ENCODE measurements at places on chromosomes 12 and 14.

DNA sequence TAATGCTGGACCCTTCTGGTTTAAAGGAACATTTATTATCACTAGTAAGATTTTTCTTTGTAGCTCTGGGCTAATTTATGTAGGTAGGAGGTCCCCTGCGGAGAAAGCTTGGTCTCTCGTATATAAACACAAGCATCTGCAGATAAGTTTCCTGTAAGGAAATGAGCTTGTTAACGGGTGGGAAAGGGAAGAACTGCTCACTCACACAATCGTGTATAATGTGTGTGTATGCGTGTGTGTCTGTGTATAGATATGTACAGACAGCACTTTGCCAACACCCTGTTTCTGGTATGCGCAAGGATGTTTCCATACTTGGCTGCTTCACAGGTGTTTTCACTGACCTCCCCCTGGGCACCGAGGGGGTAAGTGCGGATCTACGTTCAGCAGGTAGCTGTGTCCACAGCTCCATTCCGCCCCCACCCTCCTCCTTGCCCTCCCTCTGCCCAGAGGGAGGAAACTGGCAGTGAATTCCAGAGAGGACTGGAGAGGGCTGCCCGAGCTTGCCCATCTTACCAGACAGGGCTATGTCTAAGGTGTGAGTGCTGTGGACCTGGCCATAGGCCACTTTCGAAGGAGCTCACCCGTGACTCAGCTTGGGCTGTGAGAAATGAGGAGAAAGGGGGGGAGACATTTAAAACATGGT, 65.2 kb downstream of the NINJ2 start:
- DNase-seq: no peak

DNA sequence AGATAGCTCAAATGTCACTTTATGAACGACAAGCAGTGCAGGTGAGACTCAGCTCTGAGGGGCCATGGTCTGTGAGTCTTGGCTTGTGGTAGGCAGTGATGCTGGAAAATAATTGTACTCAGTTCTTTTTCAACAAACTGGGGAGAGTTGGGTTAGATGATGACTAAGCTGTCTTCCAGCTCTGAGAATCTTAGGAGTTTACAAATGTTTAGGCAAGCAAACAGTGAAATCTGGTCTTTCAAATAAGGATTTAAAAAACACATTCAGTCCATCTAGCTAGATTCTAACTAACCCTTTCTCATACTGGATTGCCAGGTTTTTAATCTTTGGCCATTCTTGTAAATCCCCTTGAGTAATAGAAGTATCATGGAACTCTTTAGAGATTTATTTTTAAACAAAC, 3.4 kb downstream of the PHC1 start:
- DNase-seq: no peak

DNA sequence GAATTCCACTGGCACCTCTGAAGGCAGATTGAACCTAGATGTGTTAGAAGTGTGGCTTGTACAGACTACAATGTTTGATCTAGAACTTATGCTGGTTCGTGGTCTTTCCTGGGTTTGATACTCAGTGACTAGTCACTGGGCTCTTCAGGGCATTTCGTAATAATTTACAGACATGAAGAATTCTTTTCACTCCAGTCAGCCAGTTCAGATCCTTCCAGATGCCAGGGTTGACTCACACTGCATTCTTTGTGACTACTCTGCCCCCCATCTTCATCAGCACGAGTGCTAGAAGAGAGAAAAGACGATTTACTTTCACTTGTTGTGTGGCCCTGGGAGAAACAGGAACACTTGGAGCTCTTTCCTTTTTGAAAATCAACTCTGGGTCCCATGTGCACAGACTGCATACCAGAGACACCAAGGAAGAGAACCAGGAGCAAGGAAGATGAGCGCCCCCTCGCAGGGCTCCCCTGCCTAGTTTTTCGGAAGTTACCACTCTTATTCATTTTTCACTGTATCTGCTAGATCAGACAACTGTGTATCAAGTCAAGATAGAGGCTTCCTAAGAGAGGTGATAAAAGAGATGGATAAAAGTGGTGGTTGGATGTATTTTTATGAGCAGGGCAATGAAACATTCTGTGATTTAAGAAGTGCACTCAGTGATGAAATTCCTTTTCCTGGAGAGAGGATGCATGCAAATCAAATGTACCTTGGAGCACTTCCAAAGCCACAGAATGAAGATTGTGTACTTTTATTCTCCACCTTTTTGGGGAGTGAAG, 33.5 kb upstream of the EVL start:
- DNase-seq: no peak

DNA sequence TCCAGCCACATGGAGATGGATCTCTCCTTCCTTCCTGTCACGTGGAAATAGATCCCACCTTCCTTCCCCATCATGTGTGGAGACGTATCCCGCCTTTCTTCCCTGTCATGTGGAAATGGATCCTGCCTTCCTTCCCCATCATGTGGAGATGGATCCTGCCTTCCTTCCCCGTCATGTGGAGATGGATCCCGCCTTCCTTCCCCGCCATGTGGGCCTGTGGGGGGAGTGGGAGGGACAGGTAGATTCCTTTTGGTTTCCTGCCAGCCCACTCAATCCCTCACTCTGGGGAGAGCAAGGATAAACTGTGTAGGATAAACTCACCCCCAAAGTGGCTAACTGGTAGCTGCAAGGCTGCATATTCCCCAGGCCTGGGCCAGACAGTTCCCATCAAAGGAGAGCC, 31.7 kb upstream of the TDRD9 start:
- DNase-seq: no peak

DNA sequence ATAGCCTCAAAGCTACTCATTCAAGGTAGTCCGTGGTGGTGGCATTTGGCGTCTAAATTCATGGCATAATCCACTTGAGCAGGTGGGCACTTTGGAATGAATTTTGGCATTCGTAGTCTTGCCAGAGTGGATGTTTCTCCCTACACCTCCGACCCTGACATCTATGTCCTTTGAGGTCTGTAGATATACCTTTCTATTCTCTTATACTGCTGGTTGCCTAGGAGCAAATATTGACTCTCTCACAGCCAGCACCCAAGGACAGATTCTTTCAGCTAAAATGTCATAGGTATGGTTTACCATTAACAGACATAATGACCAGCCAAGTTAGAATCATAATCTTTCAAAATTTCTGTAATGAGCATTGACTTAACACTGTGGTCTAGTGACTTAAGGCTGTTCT, 47.4 kb upstream of the FLRT2 start:
- DNase-seq: no peak

DNA sequence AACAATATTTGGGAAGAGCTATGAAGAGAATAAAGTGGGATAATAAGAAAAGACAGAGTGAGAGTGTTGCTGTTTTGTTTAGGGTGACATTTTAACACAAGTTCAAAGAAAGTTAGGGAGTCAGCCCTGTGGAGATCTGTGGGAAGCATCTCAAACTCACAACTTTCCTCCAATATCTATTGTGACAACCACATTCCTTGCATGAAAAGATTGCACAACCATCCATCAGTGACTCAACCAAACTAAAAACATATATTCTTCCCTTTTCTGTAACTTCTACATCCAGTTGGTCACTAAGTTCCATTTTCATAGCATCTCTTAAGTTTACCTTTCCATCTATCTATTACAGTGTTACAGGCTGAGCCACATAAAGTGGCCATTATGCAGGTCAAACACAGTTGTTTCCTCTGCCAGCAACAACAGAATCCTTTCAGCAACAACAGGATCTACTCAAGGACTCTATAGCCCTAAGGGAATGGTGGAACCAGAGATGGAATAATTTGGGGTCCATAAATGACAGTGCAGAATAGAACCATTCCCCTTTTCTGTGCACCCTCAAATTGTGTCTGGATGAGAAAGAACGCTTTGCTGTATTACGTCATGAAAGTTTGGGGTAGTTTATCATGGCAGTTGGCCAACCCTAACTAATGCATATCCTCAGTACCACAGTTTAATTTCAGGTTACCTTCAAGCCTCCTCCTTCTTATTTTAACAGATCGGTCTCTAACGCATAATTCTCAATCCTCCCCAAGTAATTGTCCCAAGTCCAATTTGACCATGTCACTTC, 118.8 kb downstream of the ST8SIA1 start:
- DNase-seq: no peak

GRCh38 chr14:73234029-73234428, 3.3 kb upstream of the PAPLN start:
- no peak for DNase-seq

DNA sequence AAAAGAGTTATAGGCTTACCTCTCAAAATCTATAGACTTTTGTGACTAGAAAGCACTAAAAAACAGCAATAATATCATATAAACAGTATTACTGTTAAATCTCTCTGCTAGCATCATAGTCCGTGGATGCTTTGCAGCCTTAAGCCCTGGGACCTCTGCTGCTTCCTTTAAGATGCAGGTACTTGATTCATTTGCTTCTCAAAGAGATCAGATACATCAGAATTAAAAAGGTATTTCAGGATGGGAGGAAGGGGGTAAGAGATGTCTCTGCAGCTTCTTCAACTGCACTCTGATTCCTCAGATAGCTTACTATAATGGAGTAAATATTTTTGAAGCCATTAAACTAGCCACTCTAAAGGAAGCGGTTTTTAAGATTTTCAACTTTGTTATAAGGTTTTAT, 49.3 kb downstream of the PAPLN start:
- no peak for DNase-seq

GRCh38 chr14:76687611-76688382, 73.5 kb upstream of the VASH1 start:
- no peak for DNase-seq

GRCh38 chr14:78170203-78170602, at the start of gene NRXN3:
NRXN3 (plus strand) TSS chr14:78170373; CDS start chr14:78243094, 72,721 bp downstream.
- no peak for DNase-seq

DNA sequence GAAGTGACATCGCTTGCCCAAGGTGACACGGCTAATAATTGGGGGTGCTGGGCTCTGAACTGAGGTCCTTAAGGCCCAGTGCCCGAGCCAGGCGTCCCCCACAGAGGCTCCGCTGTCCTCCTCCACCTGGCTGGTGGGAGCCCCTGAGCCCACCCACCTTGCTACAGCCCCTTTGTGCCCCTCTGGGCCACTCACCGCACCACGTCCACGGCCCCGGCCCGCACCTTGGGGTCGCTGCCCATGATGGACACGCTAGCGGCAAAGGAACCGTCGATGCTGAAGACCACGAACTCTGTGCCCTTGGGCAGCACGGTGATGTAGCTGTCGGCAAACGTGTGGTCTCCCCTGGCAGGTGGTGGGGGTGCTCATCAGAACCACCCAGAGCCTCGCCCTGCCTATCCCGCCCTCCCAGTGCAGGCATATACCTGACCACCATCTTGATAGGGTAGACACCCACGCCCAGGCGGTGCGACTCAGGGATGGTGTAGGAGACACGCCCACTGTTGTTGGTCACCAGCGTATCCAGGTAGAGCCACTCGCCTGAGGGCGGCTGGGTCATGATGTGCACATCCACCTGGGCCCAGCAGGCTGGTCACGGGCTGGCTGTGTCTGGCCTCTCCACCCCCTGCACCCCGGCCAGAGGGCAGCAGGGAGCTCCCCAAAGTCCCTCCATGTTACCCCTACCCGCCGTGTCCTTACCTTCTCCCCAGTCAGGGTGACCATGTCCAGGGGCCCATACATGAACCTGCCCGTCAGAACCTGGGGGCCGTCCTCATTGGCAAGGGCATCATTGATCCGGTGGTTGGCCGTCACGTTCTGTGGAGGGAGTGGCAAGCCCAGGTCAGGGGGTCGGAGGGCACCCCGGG, 6.8 kb downstream of the ARL6IP4 start:
- DNase-seq: no peak

DNA sequence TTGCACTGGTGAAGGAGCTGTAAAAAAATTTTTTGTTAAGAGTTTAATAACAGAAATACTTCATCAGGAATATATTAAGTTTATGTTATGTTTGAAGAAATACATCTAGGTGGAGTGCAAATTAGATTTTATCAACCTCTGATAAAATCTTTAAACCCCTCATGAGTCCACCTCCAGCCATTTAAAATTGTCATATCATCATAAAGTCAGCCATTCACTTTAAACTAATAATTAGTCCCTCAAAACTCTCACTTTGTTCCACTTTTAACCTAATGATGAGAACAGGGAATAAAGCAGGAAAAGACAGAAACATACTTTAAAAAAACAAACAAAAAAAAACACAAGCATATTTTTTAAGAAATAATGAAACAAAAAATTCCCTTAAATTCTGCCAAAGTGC, 25.1 kb downstream of the ZFC3H1 start:
- no peak for DNase-seq

DNA sequence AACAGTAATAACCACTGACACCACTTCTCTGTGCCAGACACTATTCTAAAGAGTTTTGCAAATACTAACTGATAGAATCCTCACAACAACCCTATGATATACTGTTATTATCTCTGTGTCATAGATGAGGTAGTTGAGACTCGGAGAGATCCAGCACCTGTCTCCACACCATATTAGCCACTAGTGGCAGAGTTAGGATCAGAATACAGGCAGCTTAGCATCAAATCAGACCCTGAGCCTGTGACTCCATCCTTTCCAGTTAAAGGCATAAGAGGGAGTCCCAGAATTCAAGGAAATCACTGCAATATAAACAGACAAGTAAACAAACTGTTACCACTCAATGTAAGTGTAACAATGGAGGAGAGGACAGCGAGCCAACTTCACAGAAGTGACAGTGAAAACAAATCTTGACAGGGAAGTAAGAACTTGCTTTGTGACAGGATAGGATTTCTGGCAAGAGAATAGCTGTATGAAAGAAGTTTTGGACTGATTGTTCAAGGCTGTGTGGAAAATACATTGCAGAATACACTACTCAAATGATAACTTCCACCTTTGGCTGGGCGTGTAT, 11.7 kb upstream of the NAP1L1 start:
- no peak for DNase-seq

GRCh38 chr14:99699085-99699760, 15.1 kb downstream of the CYP46A1 start:
- DNase-seq: no peak

DNA sequence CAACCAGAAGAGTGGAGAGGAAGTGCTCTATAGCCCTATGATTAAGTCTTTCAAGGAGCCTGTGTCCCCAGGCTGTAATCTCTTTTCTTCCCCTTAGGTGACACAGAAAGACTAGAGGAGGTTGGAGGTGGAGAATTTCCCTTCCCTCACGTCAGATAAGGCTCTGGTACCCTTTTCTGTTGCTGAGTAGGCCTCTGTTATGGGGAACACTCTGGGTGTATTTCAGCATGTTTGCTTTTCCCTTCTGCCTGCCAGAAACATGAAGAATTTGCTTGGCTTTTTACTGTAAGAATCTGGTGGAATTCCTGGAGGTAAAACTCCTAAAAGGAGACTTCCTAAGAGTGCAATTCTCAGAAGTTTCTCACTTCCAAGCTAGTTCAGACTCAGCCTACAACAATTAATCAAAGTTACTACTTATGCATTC, 58.3 kb downstream of the SIX1 start:
- no peak for DNase-seq

Data from stimulated activated effector memory CD8-positive, alpha-beta T cell treated with anti-CD3 and anti-CD28 coated beads, Interleukin-12 subunit alpha, Interleukin-12 subunit beta, amount 100 ng/mL, for 72 hours (primary cell).